ENCODE measurements at places on chromosomes 13 and 19.

GRCh38 chr19:19427944-19428343 is 22.5 kb downstream of the GATAD2A start:
- DNase-seq: no peak

GRCh38 chr13:74098077-74098476 is 36.1 kb downstream of the KLF12 start:
- DNase-seq: no peak

DNA sequence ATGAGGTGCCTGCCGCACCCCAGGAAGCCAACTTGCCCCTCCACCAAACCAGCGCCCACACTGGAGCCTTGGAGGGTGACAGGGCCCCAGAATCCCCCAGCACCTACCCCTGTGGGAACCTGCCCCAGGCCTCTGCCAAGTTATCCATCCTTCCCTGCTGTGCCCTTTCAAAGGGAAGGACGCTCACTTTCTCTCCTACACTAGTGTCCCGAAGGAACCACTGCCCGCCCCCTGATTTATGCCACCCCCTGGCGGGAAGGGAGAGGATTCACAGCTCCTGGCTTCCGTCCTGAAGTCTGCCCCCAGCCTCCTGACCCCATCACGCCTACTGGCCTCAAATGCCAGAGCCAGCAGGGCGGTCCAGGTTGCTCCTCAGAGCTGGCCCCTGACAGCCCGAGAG is 1.4 kb downstream of the EVI5L start:
- DNase-seq: no peak

GRCh38 chr19:54255105-54255775 is 1.8 kb downstream of the LILRB5 start:
- no peak for DNase-seq

DNA sequence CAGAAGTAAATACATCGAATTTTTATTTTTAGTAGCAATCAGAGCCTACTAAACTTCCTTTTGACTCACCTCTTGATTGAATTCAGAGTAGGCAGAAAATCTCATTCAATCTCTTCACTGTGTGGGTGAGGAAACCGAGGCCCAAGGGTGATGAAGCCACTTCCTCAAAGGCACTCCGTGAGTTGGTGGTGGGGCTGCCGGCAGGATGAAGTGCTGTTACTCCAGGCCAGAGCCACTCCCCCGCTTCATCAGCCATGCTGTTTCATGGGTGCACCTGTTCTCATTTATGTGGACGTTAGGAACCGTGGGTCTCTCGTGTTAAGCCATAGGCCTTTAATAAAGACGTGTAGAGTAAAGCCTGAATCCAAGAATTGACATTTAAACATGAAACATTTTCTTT is 13.2 kb downstream of the ING1 start:
- peak; percentile 18 for DNase-seq
